Stimulated activated CD8-positive, alpha-beta memory T cell treated with anti-CD3 and anti-CD28 coated beads, Interleukin-7, amount 100 ng/mL, for 1 hour (primary cell): ENCODE measurements at places on chromosomes 4 and X.

DNA sequence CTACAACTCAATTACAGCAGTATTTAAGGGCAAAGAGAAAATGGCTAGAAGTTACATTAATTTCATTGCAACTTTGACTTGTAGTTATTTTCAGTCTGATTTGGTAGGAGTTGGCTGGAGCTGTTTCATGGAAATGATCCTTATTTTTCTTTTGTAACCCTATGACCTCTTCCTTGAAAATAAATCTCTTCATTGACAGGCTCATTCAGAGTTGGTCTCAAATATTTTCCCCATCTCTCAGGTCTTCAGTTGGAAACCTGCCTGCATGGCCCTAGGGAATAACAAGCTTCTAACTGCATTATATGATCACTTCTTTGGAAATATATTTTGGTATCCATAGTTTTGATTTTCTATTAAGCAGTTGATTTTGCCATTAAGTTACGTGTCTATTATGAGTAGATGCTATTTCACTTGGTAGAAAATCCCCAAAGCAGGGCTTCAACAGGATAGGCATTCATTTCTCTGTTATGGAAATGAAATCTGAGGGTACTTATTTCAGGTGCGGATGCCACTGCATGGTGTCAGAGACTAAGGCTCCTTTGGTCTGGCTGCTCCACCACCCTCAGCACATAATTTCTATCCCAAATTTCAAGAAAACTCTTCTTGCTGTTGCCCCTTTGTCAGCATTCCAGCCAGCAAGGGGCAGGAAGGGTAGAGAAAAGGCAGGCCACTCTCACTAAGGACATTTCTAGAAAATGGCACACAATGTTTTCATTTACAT, 502.5 kb downstream of the SPRY1 start:
- DNase-seq: no peak

GRCh38 chr4:37464373-37465128, 220.0 kb downstream of the NWD2 start:
- no peak for DNase-seq

DNA sequence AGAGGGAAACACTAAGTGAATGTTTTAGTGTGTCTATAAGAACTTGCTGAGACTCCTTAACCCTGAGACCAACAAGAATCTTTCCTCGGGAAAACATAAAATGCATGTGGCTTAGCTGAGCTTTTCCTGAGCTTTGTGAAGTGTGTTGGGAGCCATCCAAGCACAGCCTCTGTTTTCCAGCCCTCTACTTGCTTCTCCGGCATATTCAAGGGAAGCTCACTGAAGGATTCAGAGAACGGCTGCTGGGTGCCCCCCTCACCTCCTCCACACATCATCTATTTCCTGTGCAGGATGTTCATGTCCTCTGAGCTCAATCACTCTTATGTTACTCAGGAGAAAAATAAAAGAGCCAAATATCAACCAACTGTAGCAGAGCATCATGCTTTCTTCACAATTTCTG, 492.1 kb downstream of the IL15 start:
- DNase-seq: no peak

DNA sequence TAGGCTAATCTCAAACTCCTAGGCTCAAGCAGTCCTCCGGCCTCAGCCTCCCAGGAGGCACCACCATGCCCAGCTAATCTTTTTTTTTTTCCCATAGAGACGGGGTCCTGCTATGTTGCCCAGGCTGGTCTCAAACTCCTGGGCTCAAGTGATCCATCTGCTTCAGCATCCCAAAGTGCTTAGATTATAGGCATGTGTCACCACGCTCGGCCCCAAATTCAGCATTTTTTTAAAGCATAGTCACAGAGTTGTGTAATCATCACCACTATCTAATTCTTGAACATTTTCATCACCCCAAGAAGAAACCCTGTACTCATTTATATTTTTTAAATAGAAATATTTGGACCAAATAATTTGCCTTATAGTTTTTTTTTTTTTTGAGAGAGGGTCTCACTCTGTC, 10.3 kb downstream of the CENPI start:
- no peak for DNase-seq

DNA sequence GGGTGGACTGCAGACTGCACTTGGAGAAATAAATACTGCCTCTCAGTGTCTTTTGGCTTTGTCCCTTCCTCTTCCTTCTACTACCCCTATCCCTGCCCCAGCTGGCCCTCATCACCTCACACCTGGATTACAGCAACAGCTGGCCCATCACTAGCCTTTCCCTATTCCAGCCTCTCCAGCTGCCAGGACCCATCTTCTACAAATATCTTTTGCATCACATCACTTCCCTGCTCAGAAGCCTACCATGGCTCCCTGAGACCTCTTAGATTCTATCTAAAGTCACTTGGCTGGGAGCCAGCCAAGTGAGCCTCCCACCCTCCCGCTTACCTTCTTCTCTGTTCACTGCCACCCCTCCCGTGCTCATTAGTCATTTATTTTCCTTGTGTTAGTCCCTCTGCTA, 66.8 kb downstream of the TSC22D3 start:
- DNase-seq: no peak

- no peak for DNase-seq
These were observed 159.3 kb upstream of the GALNT7 start for GRCh38 chr4:173009129-173009823.

DNA sequence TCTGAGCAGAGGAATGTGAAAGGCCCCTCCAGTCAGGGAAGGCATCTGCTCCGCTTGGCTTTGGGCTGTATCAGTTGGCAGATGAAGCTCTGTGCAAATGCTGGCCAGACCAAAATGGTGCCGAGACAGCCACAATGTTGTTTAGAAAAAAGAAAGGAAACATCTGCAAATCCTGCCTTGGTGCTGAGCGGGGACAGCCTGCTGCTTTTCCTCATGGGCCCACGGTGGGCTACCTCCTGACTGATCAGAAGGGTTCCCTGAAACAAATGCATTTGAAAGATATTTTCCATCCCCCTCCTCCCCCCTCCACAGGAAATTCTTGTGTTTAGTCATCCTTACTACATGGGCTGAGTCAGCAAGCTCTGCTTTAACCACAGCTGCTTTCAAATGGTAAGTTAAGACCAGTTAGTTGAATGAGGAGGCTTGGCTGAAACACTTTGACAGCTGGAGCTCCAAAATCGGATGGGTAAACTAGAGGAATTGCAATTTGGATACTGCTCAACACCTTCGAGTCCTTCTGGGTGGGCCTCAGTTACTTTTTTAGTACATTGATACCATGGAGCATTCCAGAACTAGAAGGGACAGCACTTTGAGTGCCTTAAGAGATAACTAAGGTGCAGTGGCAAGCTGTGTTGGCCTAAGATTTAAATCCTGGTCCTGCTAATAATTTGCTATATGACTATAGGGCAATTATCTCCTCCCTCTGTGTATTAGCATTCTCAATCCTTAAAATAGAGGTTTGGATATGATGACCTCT, 36.0 kb downstream of the PLAC1 start:
- no peak for DNase-seq

- no peak for DNase-seq
These were observed 23.5 kb upstream of the TMEM165 start for GRCh38 chr4:55372259-55372658.
